Hepatocyte (in vitro differentiated cells): ENCODE measurements at places on chromosomes 7 and 10.

GRCh38 chr10:102802920-102803534 lies 34.2 kb downstream of the CYP17A1 start:
- peak; percentile 38 for DNase-seq

GRCh38 chr10:47136866-47137265 lies 163.1 kb upstream of the GDF10 start:
- no peak for DNase-seq

DNA sequence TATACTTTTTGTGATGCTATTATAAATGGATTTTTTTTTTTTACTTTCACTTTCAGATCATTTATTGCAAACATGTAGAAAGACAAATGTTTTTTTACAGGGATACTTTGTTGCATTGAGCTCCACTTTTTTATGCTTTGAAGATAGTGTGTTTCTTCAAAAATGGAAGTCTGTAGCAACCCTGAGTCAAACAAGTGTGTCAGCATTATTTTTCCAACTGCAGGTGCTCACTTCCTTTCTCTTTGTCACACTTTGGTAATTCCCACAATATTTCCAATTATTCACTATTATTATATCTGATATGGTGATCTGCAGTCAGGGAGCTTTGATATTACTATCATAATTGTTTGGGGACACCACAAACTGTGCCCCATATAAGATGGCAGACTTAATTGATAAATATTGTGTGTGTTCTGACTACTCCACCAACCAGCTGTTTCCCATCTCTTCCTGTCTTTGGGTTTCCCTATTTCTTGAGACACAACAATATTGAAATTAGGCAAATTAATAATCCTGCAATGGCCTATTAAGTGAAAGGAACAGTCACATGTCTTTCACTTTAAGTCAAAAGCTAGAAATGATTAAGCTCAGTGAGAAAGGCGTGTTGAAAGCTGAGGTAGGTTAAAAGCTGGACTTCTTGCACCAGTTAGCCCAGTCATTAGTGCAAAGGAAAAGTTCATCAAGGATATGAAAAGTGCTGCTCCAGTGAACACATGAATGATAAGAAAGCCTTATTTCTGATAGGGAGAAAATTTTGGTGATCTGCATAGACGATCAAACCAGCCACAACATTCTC lies 231.3 kb upstream of the SH2B2 start:
- no peak for DNase-seq

GRCh38 chr7:152336754-152337368 lies 98.9 kb downstream of the KMT2C start:
- DNase-seq = peak; percentile 38

GRCh38 chr7:111832174-111832573 lies 269.9 kb upstream of the IMMP2L start:
- DNase-seq = no peak
